A673 (cell line): ENCODE measurements at places on chromosomes 2 and 18. TPM values are rescaled to one million over a fixed set of nuclear protein-coding genes. Genes with fewer than 3 reads are reported as not detected.
A peak's percentile ranks its signal among the peaks of the same experiment; 100 is the strongest.

DNA sequence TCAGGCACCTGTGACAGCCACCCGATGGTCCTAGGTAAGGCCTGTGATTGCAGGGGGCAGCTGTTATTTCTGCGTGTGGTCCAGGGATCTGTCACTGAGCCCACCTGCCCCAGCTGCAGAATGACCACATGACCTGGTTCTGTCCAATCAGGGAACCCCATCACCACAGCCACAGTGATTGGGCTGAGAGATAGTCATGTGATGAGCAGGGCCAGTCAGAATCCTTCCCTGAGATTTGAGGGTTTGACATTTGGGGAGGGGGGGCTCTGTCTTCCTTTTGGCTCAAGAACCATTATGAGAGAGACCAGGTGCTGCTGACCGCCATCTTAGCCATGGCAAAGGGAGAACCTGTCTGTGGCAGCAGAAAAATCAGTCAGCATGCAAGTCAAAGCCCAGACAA, 147.2 kb downstream of the SMAD7 start:
- peaks cover 17% of the 10 kb centered on the region for H3K4me1 ChIP-seq
- no peak for DNase-seq
- H3K36me3 ChIP-seq, result no peaks in the 10 kb centered on the region
- no peak overlapping the region for H3K4me3 ChIP-seq
- no peak overlapping the region for H3K27ac ChIP-seq

- DNase-seq, result no peak
- H3K4me3 ChIP-seq, result no peak overlapping the region
- H3K36me3 ChIP-seq, result no peaks in the 10 kb centered on the region
- no peaks in the 10 kb centered on the region for H3K4me1 ChIP-seq
Measured at GRCh38 chr2:151052850-151053660, 208.6 kb downstream of the RBM43 start.

- peak overlapping the region; percentile 6 for H3K27ac ChIP-seq
- DNase-seq, result no peak
- H3K4me3 ChIP-seq, result no peak overlapping the region
- no peaks in the 10 kb centered on the region for H3K27me3 ChIP-seq
Measured at GRCh38 chr2:223815884-223816570, 21.4 kb downstream of the AP1S3 start.

- no peaks in the 10 kb centered on the region for H3K36me3 ChIP-seq
- H3K4me3 ChIP-seq, result no peak overlapping the region
- H3K27me3 ChIP-seq, result no peaks in the 10 kb centered on the region
Measured at GRCh38 chr18:54774981-54775665, 53.2 kb upstream of the RAB27B start.

YES1 gene
- total RNA-seq, result 138 and 142 TPM in 2 replicates

- H3K36me3 ChIP-seq, result no peaks in the 10 kb centered on the region
- no peak overlapping the region for H3K4me3 ChIP-seq
- H3K4me1 ChIP-seq, result no peaks in the 10 kb centered on the region
- no peak overlapping the region for H3K27ac ChIP-seq
Measured at GRCh38 chr2:8370258-8370802, 311.5 kb upstream of the ID2 start.

DNA sequence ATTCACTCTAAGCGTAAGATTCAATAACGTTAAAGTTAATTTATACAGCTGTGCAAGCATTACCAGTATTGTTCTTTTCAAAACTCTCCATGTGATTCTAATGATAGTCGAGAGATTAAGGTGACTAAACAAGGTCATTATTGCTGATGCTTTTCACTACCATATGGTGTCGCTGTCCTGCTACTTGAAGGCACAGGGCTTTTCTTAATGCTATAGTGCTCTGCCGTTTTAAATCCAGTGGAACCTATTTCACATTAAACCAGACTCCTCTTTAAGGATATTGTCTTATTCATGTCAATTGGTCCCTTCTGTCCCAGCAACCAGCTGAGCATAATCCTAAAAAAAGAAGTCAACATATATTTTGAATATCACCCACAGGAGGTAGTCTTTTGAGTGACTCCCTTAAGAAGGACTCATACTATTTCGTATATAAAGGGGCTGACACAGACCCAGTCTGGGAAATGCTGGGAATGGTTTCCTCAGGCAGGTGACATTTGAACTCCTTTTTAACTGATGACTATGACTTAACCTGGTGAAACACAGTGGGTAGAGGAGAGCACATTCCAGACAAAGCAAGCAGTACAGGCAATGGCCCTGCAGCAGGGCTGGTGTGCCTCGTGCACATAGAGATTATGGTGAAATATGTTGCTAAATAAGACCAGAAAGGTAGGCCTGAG, 53.9 kb upstream of the CYTIP start:
- no peaks in the 10 kb centered on the region for H3K36me3 ChIP-seq
- H3K4me1 ChIP-seq, result no peaks in the 10 kb centered on the region
- H3K27me3 ChIP-seq, result no peaks in the 10 kb centered on the region
- H3K27ac ChIP-seq, result no peak overlapping the region
- no peak overlapping the region for H3K4me3 ChIP-seq

HJURP gene
- total RNA-seq, result 103 and 107 TPM in 2 replicates

ST6GAL2 gene
- total RNA-seq, result 0.56 and 0.66 TPM in 2 replicates

DNA sequence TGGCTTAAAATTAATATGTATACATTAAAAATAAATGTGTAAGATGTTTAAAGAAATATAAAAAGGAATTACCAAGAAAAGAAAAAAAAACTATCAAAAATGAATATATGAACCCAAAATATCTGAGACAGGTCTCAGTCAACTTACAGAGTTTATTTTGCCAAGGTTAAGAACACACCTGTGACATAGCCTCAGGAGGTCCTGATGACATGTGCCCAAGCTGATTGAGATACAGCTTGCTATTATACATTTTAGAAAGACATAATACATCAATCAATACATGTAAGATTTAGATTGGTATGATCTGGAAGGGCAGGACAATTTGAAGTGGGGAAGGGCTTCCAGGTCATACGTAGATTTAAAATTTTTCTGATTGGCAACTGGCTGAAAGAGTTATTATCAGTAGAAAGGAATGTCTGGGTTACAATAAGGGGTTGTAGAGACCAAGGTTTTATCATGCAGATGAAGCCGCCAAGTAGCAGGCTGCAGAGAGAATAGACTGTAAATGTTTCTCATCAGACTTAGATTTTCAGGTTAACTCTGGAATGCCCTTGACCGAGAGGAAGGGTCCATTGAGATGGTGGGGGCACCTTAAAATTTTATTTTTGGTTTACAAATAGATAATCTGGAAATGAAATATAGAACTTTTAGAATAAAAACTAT, 74.7 kb downstream of the EXOC6B start:
- no peak for DNase-seq
- H3K4me3 ChIP-seq, result no peak overlapping the region
- H3K36me3 ChIP-seq, result no peaks in the 10 kb centered on the region
- peaks cover 11% of the 10 kb centered on the region for H3K4me1 ChIP-seq
- no peaks in the 10 kb centered on the region for H3K27me3 ChIP-seq

DNA sequence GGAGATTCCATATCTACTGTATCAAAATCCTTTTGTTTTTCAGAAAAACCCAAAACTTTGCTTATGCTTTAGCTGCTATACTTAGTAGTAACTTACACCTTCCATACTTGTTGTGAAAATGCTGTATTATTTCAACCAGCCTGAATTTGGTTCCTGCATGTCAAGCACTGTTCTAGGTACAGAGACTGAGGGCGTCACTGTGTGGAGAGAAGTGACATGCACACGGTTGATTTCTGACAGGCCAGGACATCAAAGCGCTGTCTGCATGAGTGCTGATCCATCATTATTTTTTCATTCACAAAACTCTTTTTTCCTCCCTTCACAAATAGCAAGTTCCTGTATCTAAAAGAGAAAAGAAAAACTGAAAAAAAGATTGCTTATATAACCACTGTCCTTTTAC, 31.6 kb downstream of the TRAPPC12 start:
- no peak for DNase-seq
- H3K36me3 ChIP-seq, result no peaks in the 10 kb centered on the region
- H3K4me3 ChIP-seq, result no peak overlapping the region
- H3K4me1 ChIP-seq, result peaks cover 5% of the 10 kb centered on the region
- H3K27me3 ChIP-seq, result no peaks in the 10 kb centered on the region

GRCh38 chr2:239395524-239395923, 5.3 kb downstream of the HDAC4 start:
- no peaks in the 10 kb centered on the region for H3K27me3 ChIP-seq
- H3K4me3 ChIP-seq, result no peak overlapping the region
- H3K27ac ChIP-seq, result no peak overlapping the region
- H3K36me3 ChIP-seq, result no peaks in the 10 kb centered on the region
- H3K4me1 ChIP-seq, result peaks cover 20% of the 10 kb centered on the region

- no peak for DNase-seq
- H3K4me1 ChIP-seq, result no peaks in the 10 kb centered on the region
- H3K27ac ChIP-seq, result no peak overlapping the region
- H3K4me3 ChIP-seq, result no peak overlapping the region
- H3K36me3 ChIP-seq, result no peaks in the 10 kb centered on the region
Measured at GRCh38 chr2:220811115-220811514, 761.0 kb downstream of the EPHA4 start.

GRCh38 chr2:74226648-74227213, 28.3 kb downstream of the MTHFD2 start:
- H3K27me3 ChIP-seq, result no peaks in the 10 kb centered on the region
- no peak overlapping the region for H3K27ac ChIP-seq
- no peaks in the 10 kb centered on the region for H3K4me1 ChIP-seq
- no peak overlapping the region for H3K4me3 ChIP-seq

GRCh38 chr2:240946654-240947053, 40.5 kb downstream of the CROCC2 start:
- H3K27me3 ChIP-seq, result peaks cover 4% of the 10 kb centered on the region
- no peak overlapping the region for H3K27ac ChIP-seq
- no peak for DNase-seq
- H3K36me3 ChIP-seq, result no peaks in the 10 kb centered on the region

DNA sequence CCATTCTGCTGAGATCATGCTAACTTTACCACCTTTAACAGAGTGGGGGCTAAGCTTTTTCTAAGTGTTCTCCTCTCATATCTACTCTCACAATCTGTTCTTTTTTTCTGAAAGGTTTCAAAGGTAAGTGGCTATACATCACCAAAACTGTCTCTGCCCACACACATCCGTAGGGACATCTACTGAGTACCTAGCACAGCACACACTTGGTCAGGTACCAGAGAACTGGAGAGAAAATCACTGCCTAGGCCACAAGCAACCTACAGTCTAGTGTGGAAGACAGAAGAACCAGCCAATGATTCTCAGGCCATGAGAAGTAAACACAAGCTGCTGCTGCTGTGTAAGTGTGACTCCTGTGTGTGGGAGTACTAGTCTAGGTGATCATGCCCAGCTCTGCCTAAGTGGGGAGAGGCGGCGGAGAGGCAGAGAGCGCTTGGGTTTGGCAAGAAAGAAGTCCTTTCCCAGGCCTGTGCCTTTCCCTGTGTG, 176.1 kb upstream of the ZFP36L2 start:
- H3K36me3 ChIP-seq, result no peaks in the 10 kb centered on the region
- no peak for DNase-seq
- no peaks in the 10 kb centered on the region for H3K4me1 ChIP-seq
- H3K27me3 ChIP-seq, result no peaks in the 10 kb centered on the region
- H3K27ac ChIP-seq, result no peak overlapping the region

DNA sequence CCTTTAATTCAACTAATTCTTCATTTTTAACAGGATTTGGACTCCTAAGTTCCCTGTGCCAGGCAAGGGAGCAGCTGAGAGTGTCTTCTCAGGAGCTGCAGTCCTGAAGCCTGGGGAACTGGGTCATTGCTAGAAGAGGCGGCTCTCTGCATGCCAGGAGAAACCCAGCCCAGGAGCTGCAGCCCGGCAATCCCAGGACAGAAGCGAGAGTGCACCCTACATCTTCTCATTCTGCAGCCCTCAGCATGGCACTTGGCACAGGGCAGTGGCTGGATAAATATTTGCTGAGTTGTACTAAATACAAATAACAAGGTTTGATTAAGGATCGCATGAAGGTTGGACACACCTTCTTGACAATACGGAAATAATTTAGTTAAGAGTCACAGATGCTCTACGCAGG, 244.9 kb upstream of the PXDN start:
- H3K27me3 ChIP-seq, result no peaks in the 10 kb centered on the region
- peaks cover 11% of the 10 kb centered on the region for H3K4me1 ChIP-seq
- no peak overlapping the region for H3K27ac ChIP-seq
- no peak overlapping the region for H3K4me3 ChIP-seq
- DNase-seq, result no peak
- no peaks in the 10 kb centered on the region for H3K36me3 ChIP-seq

ERFE gene
- total RNA-seq, result 6.1 and 8.6 TPM in 2 replicates

- H3K27me3 ChIP-seq, result no peaks in the 10 kb centered on the region
- no peak overlapping the region for H3K4me3 ChIP-seq
- peaks cover 6% of the 10 kb centered on the region for H3K4me1 ChIP-seq
- no peak overlapping the region for H3K27ac ChIP-seq
- no peak for DNase-seq
- no peaks in the 10 kb centered on the region for H3K36me3 ChIP-seq
Measured at GRCh38 chr18:79457239-79457638, 61.5 kb downstream of the NFATC1 start.

DNA sequence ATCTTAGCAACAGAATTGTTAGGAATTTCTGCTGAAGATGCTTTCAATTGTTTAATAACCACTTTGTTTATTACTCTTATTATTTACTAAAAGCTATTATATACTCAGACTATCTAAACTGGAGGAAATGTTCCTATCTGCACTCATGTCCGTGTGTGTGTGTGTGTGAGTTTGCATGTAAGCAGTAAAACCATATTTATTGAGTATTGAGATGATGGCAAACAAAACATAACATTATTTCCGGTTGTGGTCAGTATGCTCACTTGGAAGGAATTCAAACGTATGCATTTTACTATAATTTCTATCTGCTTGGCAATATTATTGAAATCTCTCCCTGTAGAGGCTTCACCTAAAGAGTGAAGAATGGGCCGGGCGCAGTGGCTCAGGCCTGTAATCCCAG, 43.0 kb upstream of the ZNF804A start:
- H3K4me1 ChIP-seq, result no peaks in the 10 kb centered on the region
- no peaks in the 10 kb centered on the region for H3K27me3 ChIP-seq
- no peak for DNase-seq
- H3K27ac ChIP-seq, result no peak overlapping the region
- H3K36me3 ChIP-seq, result no peaks in the 10 kb centered on the region

STRADB gene
- total RNA-seq, result 24.3 and 29.3 TPM in 2 replicates

- no peaks in the 10 kb centered on the region for H3K4me1 ChIP-seq
- peaks cover 28% of the 10 kb centered on the region for H3K27me3 ChIP-seq
- H3K27ac ChIP-seq, result no peak overlapping the region
Measured at GRCh38 chr2:51299370-51299769, 267.4 kb upstream of the NRXN1 start.

FEV gene
- 8.0 and 12.6 TPM in 2 replicates for total RNA-seq

- H3K4me1 ChIP-seq, result no peaks in the 10 kb centered on the region
- no peaks in the 10 kb centered on the region for H3K36me3 ChIP-seq
- H3K27ac ChIP-seq, result no peak overlapping the region
Measured at GRCh38 chr2:82478641-82479040, 1980.4 kb downstream of the SUCLG1 start.
